Stimulated activated CD8-positive, alpha-beta memory T cell treated with anti-CD3 and anti-CD28 coated beads, Interleukin-15, amount 100 ng/mL, for 48 hours (primary cell): ENCODE measurements at places on chromosomes 13 and 19.

- DNase-seq = no peak
These were observed 10.8 kb downstream of the STAP2 start for GRCh38 chr19:4327877-4328242.

DNA sequence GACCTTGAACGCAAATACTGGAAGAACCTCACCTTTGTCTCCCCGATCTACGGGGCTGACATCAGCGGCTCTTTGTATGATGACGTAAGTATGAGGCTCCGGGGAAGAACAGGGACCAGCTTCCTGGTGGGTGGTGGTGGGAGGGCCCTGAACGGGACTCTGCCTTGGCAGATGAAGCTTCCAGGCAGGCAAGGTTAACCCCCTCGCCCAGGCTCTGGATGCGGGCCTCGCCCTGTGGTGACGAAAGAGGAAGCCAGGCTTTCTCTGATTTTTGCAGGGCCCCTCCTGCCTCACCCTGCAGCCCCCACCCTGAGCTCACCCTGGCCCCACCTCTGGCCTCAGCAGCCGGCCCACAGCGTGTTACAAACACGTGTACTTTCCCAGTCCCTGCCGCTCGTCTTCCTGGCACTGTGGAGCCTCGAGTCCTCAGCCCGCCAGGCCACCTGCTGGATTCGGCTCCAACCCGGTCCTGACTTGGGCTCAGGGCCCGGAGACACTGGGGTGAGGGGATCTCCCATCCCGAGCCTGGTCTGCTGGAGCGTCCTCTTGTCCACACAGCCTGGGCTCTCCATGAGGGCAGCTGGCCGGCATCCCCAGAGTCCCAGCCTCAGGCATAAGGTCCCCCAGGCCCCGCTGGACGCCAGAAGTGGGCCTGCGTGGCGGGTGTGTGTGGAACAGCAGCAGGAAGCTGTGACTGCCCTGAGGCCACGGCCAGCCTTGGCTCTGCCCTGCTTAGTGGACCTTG lies 72.4 kb downstream of the KDM4B start:
- DNase-seq = no peak

- DNase-seq = no peak
These were observed 906 bp upstream of the CYP4F11 start for GRCh38 chr19:15935167-15935702.

GRCh38 chr13:59424661-59425060 lies 739.1 kb downstream of the DIAPH3 start:
- DNase-seq = no peak

DNA sequence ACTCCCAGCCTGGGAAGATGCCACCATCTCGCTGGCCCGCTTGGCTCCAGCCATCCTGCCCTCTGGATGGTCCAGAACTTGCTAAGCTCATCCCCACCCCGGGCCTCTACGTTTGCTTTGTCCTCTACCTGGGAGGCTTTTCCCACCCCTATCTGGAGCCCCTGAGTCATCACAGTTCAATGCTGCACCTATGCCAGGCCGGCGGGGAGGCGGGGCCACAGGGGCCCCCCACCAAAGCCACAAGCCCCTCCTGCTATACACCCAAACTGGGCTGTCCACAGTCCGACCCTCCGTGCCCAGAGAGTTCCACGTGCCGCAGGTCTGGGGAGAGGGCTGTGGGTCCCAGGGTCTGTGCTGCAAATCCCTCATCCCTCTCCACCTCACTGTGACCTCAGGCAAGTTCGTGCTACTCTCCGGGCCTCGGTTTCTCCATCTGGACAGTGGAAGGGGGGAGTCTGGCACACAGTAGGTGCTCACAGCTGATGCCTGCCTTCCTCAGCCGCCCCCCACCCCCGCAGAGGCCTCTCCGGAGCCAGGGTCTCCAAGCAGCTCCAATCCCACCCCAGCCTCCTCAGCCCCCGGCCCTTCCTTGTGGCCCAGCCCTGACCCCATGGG lies 1.9 kb upstream of the TCF3 start:
- DNase-seq = no peak

GRCh38 chr13:90898811-90899210 lies 448.7 kb upstream of the MIR17HG start:
- no peak for DNase-seq

- no peak for DNase-seq
These were observed 62.7 kb downstream of the SLC7A1 start for GRCh38 chr13:29532821-29533220.

DNA sequence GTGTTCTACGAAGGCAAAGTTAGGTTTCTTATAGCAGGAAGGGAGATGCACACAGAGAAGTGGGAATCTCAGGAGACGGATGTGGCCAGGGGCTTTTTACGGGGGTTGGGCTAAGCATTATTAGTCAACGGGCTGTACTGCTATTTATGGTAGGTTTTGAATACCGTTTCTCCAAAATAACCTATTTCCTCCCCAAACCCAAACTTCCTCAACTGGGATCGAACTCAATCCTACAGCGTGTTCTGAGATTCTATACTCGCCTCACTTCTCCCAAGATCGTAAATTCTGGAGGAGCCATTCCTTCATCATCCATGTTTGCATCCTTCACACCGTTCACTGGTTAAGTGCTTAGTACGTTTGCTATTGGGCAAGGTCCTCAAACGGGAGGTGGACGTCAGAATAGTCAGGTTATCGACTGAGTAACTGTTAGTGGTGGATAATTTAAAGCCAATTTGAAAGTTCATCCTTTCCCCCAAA lies 1.2 kb upstream of the TRIM13 start:
- DNase-seq = no peak

- DNase-seq = no peak
These were observed 793.9 kb upstream of the PCDH9 start for GRCh38 chr13:68023838-68024581.

- no peak for DNase-seq
These were observed 269.1 kb downstream of the ABCC4 start for GRCh38 chr13:95032121-95032520.

GRCh38 chr13:32036126-32036695 lies 4.6 kb downstream of the FRY start:
- DNase-seq = no peak

DNA sequence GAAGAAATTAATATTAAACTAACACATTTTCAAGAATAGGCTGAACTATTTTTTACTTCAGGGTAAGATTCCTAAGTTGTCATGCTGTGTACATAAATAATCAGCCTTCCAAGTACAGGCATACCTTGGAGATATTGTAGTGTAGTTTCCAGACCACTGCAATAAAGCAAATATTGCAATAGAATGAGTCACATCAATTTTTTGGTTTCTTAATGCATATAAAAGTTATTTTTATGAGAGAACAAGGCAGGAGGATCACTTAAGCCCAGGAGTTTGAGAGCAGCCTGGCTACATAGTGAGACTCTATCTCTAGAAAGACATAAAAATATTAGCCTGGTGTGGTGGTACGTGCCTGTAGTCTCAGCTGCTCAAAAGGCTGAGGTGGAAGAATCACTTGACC lies 511.5 kb downstream of the UQCRFS1 start:
- no peak for DNase-seq

DNA sequence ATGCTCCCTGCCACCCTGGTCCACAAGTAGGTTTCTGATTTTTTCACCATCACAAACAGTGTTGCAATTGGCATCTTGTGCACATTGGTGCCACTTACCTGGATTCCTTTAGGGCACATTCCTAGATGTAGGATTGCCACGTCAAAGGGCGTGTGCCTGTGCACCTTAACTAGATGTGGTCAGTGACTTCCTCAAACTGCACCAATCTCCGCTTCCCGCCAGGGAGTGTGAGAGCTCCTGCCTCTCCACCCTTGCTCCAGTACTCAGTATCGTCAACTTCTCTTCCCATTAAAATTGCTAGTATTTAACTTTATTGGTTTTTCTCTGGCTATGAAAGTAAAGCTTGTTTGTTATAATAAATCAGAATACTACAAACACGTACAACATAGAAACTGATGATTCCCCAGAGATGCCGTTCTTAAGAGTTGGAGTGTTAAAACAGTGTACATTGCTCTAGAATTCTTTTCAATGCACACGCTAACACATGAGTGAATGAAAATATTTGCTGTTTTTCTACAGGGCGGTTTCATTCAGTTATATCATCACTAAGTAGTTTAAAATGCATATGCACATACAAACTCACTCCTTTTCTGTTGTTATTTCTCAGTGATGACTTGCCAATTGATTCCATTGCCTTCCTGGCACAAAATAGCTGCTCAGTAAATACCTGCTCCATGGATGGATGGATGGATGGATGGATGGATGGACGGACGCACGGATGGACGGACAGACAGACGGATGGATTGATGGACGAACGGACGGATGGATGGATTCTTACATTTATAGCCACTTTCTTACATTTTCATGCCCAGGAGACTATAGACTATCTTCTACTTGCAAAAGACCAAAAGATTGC lies 23.4 kb downstream of the CCNE1 start:
- no peak for DNase-seq

GRCh38 chr19:48806818-48807589 lies 3.8 kb downstream of the BCAT2 start:
- no peak for DNase-seq

DNA sequence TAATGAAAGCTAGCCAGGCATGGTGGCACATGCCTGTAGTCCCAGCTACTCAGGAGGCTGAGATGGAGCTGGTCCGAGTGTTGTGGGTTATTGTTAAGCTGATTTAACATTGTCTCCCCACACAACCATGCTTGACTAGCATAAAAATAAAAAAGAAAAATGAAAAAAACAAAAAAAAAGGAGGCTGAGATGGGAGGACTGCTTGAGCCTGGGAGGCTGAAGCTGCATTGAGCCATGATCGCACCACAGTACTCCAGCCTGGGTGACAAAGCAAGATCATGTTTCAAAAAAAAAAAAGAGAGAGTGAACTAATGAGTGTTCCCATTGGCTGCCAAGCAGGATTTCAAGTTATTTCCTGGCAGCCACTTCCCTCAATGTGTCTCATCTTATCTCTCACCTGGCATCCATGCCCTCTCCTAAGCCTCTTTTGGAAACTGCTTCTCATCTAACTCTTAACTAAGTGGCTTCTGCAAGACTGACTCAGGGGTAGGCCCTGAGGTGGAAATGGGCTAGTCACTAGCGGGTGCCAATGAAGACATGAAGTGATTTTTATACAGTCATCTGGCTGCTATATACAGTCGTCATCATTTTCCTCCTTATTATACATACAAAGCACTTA lies 4.9 kb downstream of the THAP8 start:
- DNase-seq = no peak

- DNase-seq = no peak
These were observed 8.9 kb downstream of the PODNL1 start for GRCh38 chr19:13929340-13929739.

GRCh38 chr13:84025824-84026223 lies 143.6 kb upstream of the SLITRK1 start:
- DNase-seq = no peak

DNA sequence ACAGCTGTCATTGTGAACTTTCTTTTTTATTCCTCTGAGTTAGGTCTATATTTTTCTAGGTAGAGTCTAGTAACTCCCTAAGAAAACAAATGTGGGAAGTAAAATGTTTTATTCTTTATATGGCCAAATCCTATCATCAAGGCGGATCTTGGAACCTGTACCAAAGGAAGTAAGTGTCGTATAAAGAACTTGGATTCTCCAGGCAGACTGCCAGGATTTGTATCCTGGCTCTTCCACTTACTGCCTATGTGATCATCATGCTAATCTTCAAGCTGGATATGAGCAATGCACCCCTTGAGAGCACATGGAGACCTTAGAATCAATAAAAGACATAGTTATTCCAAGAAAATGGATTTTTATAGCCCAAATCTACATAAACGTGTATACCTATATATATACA lies 286.5 kb downstream of the PCDH17 start:
- no peak for DNase-seq

- DNase-seq = no peak
These were observed 106.5 kb downstream of the TEX26 start for GRCh38 chr13:31038834-31039552.

- DNase-seq = no peak
These were observed 83.4 kb downstream of the UBL3 start for GRCh38 chr13:29767006-29767405.

DNA sequence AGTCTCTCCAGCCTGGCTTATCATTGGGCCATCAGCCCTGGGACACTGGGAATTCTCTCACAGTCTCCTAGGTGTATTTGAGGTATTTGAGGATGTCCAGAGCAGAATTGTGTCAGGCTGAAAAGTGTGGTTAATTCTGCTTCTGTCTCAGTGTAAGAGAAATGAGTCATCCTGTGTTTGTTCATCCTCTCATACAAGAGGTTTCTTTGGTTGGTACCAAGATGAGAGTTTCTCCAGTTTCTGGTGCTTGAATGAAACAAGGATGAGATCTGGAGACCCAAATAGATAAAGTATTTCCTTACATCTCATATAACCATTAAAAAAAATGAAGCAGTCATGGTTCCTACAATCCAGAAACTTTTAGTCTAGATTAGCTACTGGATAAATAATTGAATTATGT lies 7.7 kb downstream of the ZNF253 start:
- DNase-seq = no peak

- peak; percentile 68 for DNase-seq
These were observed 1419.8 kb downstream of the UQCRFS1 start for GRCh38 chr19:27793128-27793643.
